ENCODE measurements at places on chromosomes 7 and 10.
A peak's percentile ranks its signal among the peaks of the same experiment; 100 is the strongest.

- DNase-seq = no peak
Measured at GRCh38 chr7:30201161-30201666, 66.4 kb downstream of the MTURN start.

DNA sequence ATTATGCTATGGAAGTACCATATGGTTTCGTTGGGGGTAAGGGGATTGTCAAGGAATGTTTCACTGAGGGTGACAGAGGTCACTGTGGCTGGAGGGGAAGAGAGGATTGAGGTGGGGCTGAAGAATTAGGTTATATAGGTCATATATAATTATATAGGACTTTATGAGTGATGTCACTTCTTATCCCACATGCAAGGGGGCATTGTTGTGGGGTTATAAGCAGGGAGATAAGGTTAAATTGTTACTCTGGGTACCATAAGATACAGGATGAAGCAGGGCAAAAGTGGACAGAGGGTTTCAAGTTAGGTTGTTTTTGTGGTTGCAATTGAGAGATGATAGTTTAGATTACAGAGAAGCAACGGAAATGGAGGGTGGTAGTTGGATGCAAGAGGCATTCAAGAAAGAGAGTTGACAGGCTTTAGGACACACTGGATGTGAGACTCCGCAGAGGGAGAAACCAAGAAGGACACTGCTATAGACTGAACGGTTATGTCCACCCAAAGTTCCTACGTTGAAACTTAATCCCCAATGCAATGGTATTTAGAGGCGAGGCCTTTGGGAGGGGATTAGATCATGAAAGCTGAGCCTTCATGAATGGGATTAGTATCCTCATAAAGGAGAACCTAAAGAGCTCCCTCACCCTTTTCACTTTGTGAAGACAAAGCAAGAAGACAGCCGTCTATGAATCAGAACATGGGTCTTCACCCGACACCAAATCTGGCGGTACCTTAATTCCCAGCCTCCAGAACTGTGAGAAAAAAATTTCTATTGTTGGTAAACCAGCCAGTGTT, 7.0 kb upstream of the PRR15 start:
- no peak for DNase-seq

DNA sequence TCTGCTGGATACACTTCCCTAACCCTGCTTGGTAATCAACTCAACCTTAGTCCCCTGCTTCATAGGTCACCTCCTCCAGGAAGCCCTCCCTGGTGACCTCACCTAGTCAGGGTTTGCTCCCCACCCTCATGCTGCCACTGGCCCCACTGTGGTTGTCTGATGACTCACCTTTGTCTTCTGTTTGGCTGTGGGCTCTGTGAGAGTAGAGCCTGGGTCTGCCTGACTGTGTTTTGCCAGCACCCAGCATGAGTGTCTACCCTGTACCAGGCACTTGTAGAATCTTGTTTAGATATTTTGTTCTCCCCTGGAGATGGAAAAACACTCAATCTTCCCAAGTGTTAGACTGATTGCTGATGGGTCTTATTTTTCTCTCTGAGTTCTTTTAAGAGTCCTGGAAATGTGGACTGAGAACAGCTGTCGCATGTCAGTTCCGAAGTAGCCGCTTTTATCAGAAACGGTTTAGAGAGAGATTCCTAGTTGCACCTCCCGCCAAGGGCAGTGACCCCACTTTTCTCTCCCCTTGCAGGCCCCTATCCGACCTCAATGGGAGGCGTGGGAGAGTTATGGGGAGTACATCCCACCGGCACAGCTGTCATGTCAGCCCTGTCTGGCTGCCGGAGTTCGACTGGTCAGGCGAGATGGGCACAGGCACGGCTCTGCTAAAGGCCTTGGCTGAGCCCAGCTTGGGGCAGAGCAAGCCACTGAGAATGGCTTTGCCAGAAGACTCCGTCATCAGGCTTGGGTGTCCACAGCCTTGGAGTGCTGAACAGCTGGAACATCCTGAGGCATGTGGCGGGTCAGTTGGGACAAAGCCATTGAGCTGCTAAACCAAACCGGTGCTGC, 134.3 kb downstream of the GRK5 start:
- DNase-seq = no peak

GRCh38 chr7:21154614-21155013, 273.3 kb upstream of the SP4 start:
- no peak for DNase-seq

DNA sequence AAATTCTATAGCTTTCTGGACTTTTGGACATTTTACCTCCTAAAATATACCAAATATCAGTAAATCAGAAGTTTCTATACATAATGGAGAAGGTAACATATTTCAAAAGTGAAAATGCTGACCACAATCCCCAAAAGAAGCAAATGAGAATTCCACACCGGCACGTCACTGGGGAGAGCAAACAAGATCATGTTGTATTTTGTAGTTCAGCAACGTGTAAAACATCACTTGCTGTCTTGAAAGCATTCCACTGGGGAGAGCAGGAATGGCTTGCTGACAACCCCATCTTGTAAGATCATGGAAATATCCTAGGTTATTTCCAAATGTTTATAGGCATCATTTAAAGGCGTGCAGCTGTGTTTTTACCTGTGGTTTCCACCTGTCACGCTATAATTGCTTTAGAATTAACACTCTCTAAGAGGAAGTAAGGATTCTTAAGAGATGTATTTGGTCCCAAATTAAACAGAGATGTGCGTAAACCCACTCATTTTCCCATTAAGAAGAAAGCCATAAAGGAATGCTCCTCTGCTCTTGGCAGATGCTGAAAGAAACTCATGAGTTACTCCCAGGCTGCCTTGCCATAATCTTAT, 397.1 kb upstream of the POT1 start:
- no peak for DNase-seq

GRCh38 chr10:13563481-13564445, 23.0 kb upstream of the PRPF18 start:
- no peak for DNase-seq

DNA sequence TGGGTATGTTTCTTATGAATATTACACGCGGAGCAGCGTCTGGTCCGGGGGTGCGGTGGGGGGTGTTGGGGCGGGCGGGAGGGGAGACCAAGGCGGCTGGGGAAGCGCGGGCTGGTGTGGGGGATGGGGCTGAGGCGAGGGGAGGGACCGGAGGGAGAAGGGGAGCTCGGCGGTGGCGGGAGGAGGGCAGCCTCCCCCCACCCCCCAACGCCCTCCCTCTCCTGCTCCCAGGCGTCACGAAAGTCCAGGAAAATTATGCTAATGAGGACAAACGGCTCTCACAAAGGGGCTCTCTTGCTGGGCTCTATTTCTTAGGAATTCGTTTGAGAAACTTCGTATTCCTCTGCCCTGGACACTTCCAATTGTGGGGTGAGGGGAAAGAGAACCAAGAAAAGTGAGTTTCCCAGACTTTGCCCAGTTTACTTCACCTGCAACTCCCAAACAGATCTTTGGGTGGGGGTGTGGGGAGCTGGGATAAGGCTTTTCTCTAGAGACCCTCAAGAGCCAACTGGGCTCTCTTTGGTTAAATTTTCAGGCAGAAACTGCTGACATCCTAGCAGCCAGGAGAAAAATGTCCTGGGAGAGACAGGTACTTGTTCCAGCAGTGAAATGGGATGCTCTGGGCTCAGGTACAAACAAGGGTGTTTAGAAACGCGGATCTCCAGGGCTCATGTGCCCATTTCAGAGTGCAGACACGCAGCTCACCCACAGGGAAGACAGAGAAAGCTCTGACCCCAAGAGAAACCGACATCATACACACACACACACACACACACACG, 11.7 kb upstream of the HOXA2 start:
- DNase-seq = no peak

DNA sequence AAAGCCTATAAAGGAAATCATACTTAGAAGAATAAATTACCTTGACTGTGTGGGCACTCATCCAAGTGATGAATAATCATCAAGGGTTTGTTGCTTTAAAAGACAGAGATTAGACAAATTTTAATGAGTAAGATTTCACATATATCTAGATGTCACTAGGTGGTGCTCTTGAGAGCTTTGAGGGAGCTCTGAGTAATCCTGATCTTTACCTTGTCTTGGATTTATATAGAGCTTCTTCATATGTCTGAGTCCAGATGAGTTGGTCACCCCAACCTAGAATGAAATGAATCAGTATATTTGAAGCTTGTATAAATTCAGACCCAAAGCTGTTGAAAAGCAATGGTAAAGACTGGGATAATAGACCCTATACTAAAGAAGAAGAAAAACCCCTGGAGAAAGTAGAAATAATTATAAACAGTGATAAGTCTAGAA, 3.7 kb downstream of the AGR2 start:
- DNase-seq = no peak

DNA sequence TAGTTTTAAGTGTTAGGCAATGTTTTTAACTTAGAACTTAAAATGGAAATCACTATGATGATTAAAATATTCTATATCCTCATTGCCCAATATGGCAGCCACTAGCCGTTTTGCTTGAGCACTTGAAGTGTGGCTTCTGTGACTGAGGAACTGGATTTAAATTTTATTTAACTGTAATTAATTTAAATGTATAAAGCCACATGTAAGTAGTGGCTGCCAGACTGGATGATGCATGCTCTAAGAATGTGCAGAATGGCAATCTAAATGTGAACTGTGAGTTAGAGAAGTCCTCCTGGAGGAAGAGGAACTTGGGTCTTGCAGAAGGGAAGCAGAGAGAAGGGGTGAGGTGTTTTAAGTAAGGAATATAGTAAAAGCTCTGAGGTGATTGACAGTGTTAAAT, 451.4 kb downstream of the SUGCT start:
- DNase-seq = no peak

DNA sequence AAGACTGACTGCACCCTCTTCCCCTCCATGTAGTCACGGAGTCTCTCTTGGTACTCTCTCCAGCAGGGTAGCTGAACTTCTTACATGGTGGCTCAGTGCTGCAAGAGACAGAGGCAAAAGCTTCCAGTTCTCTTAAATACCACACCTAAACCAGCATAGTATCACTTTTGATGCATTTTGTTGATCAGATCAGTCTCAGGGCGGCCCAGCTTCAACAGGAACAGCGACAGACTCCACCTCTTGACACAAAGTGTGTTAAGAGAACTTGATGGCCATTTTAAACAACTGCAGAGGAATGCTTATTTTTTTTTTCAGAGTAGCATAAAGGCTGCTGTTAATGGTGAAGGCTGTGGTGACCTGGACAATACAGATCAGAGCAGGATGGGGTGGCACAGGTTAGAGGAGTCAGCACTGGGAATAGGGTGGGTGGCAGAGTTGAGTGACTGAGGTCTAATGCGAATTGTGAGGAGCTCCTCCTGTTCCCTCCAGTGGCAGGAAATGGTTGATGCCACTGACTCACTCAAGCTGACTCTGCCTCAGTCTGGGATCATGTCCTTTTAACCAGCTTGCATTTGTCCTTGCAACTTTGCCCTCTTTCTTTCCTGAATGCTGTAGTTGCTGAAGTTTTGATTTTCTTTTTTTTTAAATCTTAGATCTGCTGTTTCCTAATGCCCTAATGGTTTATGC, 17.3 kb downstream of the MGAM start:
- DNase-seq = no peak

DNA sequence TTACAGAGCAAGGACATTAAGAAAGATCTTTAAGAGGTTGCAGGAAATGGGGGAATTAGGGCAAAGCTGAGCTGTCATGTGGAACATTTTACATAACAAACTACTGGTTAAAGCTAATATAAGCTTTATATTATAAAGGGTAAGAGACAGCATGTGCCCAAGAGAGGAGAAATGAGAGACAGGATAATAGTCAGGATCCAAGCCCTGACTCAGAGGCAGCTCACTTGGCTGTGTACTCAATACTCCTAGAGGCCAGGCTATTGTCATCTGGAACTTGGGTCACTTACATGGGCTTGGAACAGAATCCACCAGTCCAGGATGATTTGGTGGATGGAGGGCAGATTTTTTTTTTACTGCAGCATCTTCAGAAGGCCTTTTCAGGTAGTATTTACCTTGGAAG, 418.6 kb upstream of the ZMIZ1 start:
- no peak for DNase-seq

DNA sequence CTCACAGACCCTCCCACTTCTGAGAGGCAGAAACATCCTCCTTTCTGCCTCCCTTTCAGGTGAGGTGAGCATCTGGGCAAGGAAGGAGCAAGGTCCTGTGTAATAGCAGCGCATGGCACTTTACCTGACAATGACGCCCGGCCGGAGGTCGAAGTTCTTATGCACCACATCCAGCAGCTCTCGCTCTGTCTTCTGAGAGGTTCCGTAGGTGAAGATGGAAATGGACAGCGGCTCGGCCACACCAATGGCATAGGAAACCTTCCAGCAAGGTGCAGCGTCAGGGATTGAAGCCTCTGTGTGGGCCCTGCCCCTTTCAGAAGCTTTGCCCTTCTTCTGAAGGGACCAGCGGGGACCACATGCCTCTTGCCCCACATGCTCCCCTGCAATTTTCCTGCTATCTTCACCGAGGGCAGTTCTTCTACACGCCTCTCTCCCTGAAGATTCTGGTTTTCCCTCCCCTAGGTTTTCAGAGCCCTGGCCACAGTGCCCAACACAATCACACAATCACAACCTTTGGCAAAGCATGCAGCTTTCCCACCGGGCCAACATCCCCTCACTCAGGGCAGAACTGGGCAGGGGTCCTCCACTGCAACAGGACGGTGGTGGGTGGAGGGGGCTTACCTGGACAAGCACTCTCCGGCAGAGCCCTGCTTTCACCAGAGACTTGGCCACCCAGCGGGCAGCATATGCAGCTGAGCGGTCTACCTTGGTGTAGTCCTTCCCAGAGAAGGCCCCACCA, 14.9 kb downstream of the MAT1A start:
- no peak for DNase-seq

GRCh38 chr7:20172736-20173334, 44.3 kb downstream of the MACC1 start:
- no peak for DNase-seq

- no peak for DNase-seq
Measured at GRCh38 chr10:85138046-85138445, 809.7 kb downstream of the CCSER2 start.

- no peak for DNase-seq
Measured at GRCh38 chr7:66964411-66964810, 31.0 kb downstream of the SBDS start.

- DNase-seq = no peak
Measured at GRCh38 chr7:30181736-30182522, 47.1 kb downstream of the MTURN start.

GRCh38 chr10:55410415-55410885, 609.4 kb upstream of the PCDH15 start:
- peak; percentile 90 for DNase-seq

GRCh38 chr10:21515361-21516241, 9.9 kb downstream of the SKIDA1 start:
- DNase-seq = no peak

DNA sequence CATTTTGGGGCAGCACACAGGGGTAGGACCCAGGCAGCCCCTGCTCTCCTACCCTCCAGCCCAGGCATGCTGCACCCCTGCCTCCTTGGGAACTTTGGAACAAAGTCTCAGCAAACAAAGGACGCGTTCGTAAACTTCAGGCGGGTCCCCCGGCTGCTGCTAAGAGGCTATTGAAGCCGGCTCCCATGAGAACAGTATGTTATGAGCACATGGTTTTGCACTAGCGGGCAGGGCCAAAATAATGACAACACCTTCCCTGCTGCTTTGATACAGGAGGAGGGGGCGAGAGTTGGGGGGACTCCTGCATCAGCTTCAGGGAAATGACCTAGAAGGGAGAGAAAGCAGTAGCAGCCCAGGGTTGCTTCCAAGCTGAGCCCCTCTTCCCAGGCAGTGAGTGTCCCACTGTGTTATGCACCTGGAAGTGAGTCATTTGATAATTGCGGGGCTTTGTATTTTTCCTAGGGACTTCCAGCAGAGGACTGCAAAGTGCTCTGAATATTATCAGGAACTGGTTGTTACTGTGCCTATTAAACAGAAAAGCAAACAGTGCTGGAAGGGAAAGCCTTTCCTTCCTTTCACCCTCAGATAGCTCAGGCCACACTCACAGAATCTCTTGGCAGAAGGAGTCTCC, 6.9 kb downstream of the ITPRIP start:
- DNase-seq = no peak

Measured in hippocampal formation (tissue), 2 donors.